ENCODE measurements at places on chromosomes 11 and 22.
A peak's percentile ranks its signal among the peaks of the same experiment; 100 is the strongest.

DNA sequence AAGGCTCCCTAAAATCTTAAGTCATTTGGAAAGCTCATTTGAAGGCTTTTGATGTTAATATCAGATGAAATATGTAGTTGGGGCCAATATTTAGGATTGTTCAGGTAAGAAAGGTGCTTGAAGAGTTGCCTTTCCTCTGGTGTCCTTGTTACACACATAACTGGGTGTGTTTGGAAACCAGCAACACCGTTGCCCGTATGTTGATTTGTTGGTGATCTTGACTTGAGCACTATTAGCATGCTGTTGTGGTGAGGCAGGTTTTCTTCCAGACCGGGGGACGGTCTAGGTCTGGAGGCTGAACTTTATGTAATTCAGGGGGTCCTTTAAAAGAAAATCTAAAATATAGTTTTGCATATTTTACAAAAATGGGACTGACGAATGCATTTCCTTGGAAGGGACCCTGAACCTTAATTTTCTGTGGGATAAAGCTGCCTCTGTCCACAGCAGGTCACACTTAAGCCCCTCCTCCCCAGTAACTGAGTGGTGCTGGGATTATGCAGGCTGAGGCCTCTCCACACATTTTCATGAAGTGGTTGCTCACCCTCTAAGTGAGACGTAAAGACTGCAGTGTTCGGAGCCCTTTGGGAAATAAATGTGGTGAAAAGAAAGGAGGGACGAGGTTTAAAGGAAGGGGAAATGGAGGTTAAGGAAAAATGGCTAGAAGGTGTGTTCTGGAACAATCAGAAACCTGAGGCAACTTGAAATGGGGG is 1.8 kb downstream of the YWHAH start:
- no peak for DNase-seq

DNA sequence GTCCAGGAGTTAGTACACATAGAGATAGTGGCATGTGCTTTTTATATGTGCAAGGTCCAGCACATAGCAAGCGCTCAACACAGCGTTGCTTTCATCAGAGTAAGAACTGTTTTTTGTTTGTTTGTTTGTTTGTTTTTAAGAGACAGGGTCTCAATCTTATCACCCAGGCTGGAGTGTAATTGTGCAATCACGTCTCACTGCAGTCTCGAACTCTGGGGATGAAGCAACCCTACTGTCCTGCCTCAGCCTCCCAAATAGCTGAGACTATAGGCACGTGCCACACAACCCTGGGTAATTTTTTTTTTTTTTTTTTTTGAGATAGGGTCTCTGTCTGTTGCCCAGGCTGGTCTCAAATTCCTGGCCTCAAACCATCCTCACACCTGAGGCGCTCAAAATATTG is 10.8 kb downstream of the TCN2 start:
- no peak for DNase-seq

GRCh38 chr11:64571050-64571409 is 20.0 kb upstream of the SLC22A12 start:
- DNase-seq = no peak

DNA sequence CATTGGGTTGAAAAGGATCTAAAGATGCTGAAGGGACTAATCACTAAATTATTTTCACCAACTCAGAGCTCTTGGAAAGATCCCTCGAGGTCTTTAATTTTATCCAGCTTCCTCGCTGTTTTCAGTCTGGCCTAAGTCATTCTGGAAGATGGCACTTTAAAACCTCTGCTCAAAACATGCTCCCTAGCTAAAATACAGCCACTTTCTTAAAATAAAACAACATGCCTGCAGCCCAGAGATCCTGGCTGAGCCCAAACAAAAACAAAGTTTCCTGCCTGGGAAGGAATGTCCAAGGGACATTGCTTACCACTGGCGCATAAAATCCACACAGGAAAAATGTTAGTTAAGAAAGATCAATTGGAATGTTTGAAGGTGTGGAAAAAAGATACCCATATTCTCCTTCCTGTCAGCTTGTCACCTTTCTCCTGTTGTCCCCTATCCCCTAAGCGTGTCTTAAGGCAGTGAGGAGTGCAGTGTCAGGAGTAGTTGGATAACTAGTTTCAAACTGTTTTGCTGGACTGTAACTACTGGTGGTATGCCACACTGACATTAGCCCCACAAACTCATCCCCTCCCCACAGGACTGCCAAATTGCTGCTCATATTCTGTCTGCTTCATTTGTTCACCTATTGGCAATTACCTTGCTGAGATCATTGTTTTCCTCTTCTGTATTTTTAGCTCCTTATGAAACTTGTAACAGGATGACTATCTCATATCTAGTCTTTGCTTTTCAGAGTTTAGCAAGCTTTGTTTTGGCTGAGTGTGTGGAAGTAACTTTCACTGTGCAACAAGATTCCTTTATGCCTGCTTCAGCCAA is 108.3 kb upstream of the SESN3 start:
- DNase-seq = no peak

DNA sequence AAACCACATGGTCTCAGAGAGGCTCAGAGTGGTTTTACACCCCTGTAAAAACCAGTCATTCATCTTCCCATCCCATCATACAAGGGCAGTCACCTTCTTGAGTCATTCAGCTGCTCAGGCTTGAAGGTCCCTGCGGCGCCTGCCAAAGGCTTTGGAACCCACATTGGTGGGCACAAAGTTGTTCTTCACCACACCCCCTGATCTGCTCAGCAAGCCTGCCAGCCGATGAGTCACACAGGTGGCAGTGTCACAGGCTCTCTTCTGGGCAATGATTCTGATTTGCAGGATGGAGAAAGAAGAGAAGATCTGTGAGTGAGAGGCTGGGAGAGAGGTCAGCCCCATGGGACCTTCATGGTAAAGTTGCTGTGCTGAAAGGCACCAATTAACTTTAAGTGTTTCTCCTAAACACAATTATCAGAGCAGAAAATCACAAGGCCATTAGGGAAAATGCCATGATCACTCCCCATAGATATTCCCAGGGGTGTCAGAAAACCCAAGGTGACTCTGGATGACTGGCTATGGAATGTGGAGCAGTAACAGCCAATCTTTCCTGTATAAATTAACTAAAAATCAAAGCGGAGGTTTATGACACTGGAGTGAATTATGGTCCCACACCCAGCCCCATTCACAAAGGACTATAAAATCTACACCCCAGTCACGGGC is 4.4 kb downstream of the CALCA start:
- DNase-seq = no peak

DNA sequence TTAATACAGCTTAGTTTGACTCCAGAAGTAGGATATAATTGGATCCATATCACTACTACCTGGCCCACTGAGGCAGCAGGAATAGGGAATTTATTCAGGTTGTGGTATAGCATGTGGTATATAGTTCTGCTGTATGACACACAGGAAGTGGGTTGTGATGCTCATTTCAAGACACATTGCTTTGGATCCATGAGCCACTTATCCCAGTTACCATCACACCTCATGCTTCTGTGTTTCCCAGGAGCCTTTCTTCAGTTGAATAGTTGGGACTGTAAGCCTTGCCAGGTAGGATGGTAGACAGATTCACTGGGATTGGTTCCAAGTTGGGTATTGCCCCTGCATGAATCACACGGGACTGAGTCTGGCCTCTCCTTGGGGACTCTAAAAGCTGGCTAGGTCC is 9.9 kb upstream of the SLC37A2 start:
- peak; percentile 21 for DNase-seq

- peak; percentile 91 for DNase-seq
Measured at GRCh38 chr11:32072872-32073643, 17.8 kb upstream of the RCN1 start.

DNA sequence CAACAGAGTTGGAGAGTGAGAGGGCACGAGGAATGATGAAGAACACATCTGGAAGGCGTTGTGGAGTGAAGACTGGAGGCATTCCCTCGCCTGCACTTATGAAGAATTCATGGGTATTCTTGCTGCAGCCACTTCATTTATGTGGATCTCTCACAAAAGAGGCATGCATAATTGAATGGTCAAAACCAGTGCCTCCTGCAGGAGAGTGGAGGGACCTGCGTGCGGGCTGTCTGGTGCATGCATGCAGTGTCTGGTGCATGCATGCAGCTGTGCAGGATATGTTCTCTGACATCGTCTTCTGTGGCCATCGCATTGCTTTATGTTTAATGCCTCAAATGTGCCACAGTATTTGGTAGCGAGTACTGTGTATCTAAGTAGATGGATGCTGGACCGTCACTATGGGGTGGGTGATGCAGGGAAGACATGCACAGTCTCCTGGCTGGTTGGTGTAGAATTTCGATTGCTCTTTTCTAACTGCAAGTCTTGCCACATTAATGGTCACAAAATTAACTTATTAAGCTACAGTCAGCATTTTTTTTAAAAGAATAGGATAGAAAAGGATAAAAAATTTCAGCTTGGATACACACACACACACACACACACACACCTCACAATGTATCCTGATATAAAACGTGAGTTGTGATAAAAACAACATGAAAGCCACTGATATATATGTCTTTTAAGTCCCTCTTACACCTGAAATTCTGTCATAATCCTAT is 20.9 kb upstream of the NTM start:
- no peak for DNase-seq

GRCh38 chr11:35365961-35366360 is 53.4 kb downstream of the SLC1A2 start:
- DNase-seq = no peak

DNA sequence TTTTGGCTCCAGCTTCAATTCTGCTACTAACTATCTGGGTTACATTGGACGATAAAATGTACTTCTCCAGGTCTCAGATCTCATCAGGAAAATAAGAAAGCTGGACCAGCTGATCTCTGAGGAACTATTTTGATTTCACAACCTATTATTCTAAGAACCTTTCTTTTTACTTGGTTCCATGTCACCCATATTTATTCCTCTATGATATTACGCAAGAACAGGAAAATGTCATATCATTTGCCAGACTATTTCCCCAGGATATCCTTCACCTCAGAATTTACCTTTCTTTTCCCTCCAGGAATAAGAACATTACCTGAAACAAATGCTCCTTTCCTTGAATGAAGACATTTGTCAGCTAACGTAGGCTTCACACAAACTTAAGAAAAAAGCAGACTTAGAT is 387.5 kb upstream of the RAG2 start:
- no peak for DNase-seq

GRCh38 chr22:22745225-22746060 is 101.0 kb downstream of the GGTLC2 start:
- DNase-seq = no peak

- no peak for DNase-seq
Measured at GRCh38 chr11:118915396-118915795, 10.3 kb downstream of the BCL9L start.

GRCh38 chr22:27994481-27995331 is 75.7 kb upstream of the PITPNB start:
- no peak for DNase-seq

Measured in D341Med (cell line).